Endothelial cell (in vitro differentiated cells): ENCODE measurements at places on chromosomes 2 and 18. TPM values are rescaled to one million over a fixed set of nuclear protein-coding genes. Genes with fewer than 3 reads are reported as not detected.
A peak's percentile ranks its signal among the peaks of the same experiment; 100 is the strongest.

DNA sequence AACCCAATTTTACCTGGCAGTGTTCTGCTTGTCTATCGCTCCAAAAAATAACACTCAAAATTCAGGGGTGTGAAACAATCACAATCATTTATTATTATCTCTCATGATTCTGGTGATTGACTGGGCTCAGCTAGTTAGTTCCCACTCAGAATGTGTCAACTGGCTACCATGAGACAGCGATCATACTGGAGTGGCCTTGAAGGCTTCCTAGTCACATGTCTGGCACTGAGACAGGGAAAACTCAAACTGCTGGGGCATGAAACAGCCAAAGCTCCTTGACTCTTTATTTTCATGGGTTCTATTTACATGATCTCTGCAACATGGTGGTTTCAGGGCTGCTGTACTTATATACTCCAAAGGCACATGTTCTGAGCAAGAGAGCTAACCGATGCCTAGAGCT is 6.2 kb upstream of the ANXA4 start:
- no peak for DNase-seq

DNA sequence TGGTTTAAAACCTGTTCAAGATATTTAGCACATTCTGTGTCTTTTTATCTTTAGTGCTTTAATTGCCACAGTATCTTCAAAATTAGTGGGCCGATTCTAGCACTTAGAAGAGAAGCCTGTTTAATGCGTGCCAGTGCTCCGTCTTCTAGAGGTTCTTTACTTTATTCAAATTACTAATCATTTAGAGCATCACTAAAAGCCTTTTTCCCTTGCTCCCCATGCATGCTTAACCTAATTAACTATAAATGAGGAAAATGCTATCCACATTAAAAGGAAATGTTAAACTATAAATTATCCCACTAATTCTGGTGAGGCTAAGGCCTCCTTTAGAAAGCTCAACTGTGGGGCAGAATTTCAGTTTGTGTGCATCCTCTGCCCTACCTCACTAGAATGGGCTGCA is 31.5 kb upstream of the INSIG2 start:
- DNase-seq: no peak

- DNase-seq: peak; percentile 13
Measured at GRCh38 chr2:99488539-99489062, 1.2 kb downstream of the REV1 start.

DNA sequence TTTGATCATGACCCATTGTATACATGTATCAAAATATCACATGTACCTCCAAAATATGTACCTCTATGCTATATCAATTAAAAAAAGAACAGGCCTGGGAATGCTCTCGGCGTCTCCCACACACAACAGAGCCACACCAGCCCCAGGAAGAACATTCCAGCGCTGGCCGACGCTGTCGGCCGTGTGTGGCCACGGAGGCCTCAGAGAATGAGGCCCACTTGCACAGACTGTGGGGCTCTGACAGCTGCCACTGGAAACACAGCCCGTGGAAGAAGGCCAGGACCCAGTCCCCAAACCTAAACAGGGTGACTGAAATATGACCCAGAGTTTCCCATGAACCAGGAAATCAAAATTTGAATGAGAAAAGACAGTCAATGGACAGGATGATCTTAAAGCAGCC is 69.7 kb downstream of the EIPR1 start:
- DNase-seq: no peak

DNA sequence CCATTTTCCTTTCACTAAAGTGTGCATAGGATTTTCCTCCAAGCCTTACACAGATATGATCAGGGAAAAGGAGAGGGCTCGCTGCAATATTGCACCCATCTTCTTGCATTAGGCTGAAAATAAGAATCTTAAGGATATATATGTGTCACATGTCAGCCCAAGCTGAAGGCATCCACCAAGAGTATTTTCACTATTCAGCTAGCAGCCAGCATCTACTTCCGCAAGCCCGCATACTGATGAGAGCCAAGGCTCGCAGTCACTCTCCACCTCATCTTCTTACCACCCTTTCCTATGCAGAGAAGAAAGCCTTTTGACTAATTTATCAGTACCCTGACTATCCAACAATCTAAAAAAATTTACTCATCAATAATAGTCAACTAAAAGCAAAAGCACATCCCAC is 6.1 kb downstream of the TMEM163 start:
- DNase-seq: no peak

TP53I3 gene
- 81.5 TPM for total RNA-seq
